ENCODE measurements at places on chromosomes 1 and 21.

DNA sequence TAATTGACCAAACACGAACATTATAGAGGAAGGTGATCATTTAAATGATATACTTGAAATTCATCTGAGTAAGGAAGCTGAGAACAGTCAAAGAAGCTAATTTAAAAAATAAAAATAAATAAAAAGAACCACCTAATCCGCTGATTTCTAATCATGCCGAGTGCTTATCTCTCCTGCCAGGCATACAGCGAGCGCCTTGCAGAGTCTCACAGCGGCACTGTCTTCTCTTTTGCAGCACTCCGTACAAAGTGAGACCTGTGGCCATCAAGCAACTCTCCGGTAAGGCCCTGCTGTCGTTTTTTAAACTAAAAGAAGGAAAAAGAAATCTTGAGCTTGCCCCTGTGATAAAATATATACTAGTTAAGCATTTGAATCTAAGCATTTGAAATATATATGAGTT, 45.3 kb downstream of the PDE9A start:
- no peak for DNase-seq

- no peak for DNase-seq
These were observed 134.0 kb upstream of the ETS2 start for GRCh38 chr21:38671773-38672172.

GRCh38 chr1:174156437-174156836, 2.9 kb upstream of the RABGAP1L start:
- DNase-seq: no peak

DNA sequence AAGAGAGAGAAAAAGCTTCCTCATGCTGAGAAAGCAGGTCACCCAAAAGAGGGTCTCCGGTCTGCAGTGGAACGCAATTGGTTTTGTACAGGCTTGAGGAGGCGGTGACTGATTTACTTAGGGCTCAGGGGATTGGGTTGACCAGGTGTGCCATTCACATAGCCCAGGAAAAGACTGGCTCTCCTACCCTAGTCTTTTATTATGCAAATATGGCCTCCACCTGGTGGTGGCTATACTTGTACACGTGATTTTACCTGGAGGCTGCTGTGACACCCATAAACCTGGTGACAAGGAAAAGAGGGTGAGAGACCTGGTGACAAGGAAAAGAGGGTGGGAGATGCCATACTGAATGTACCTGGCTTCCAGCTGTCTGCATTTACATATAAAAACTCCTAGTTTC, 49.9 kb downstream of the DNTTIP2 start:
- DNase-seq: no peak

GRCh38 chr1:12272770-12273169, 42.9 kb downstream of the VPS13D start:
- peak; percentile 13 for DNase-seq

GRCh38 chr1:153527023-153527682, 8.6 kb downstream of the S100A6 start:
- no peak for DNase-seq

DNA sequence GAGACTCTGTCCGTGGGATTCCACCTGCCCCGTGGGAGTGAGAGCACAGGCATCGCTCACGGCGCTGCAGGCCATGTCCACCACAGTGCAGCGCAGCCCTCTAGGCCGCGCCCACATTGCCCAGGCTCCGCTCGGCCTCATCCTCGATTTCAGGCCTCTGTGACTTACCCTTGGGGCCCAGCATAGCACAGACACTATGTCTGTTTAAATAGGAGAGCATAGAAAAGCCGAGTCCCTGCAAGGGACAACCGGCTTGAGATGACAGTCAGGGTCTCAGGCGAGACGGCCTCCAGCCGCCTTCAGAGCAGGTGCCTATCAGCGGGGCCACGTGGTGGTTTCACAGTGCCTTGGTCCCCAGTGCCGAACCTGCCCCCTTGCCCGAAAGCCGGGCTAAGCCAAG, 56.9 kb upstream of the POFUT2 start:
- DNase-seq: no peak

GRCh38 chr1:22123901-22124404, 18.9 kb downstream of the WNT4 start:
- no peak for DNase-seq

GRCh38 chr21:34004013-34004938, 69.1 kb upstream of the MRPS6 start:
- DNase-seq: no peak

DNA sequence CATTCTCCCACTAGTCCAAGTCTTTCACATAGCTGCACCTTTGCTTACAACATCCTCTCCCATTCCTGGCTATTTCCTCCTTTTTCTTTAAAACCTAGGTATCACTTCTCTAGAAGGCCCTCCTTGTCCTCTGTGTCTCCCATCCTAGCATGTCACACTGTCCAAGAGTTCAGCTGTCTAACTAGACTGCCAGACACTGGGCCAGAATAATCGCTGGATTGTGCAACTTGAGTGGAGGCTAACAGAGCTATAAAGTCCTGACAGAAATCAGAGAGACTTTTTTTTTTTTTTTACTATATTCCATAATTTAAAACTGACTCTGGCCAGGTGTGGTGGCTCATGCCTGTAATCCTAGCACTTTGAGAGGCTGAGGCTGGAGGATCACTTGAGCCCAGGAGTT, 4.2 kb upstream of the ANGPTL7 start:
- no peak for DNase-seq

- DNase-seq: no peak
These were observed 6.1 kb upstream of the SAMD11 start for GRCh38 chr1:917466-918091.

- DNase-seq: no peak
These were observed 15.6 kb downstream of the PLXNA2 start for GRCh38 chr1:208228550-208228949.

- DNase-seq: no peak
These were observed 58.7 kb upstream of the LRRN2 start for GRCh38 chr1:204744107-204744779.

DNA sequence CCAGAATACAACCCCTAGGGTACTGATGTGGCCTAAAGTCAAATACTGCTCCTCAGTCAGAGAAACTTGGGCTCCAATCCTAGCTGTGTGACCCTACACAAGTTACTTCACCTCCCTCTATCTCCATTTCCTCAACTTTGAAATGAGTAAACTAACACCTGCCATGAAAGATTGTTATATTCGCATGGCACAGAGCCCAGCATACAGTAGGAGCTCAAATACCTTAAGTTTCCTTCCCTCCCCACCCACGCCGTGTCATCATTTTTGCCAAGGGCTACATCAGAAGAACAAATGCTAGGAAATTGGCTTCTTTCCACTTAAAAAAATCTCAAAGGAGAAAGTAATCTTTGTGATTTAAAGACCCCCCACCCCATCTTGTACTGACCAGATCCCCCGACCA, 22.2 kb upstream of the ZNF362 start:
- DNase-seq: no peak

DNA sequence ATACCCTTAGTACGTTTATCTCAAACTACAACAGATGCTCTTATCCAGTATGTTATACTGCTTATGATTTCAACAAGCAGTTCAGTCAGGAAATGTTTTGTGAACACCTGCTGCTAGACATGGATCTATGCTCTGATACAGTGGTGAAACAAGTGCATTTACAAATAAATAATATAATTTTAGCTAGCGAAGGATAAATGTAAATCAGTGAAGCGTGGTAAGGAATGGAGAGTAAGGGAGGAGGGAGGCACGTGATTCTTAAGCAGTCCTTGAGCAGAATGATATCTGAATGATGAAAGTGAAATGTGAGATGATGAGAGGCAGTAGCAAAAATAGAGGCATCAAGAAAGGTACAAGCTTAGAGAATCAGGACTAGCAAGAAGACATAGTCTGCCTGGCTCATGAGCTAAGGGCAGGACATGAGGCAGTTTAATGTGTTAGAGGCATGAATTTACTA, 6.3 kb downstream of the TSNAX start:
- peak; percentile 20 for DNase-seq

DNA sequence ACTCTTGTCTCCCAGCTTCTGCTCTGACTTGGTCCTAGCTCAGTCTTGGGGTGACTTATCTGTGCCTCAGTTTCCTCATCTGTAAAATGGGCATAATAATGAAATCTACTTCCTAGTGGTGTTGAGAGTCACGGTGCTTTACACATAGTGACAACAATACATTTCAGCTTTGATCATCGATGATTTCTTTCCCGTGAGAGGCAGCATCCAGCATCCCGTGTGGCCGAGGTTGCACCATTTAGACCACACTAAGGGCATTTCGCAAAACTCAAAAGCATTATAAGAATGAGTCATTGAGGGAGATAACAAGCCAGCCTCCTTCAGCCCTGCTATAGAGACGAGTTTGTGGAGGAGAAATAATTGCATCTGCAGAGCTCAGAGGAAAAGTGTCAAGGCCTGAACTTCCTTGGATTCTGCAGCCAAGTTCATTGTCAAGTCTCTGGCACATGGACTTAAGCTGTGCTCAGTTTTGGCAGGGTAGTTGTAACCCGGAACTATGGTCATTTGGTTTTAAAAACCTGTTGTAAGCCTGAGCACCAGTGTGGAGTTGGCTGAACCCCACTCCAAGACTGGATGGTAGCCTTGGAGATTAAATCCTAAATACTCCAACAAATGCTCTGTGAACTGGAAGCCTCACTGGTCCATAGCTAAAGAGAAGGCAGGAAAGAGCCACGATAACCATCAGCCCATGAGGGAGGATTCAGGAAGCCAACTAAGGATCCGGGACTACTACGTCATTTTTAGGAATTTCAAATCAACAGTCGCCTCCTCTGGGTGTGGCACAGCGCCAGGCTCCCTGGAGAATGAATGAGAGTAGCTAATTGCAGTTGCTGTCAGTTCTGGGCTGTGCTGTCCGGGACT, 64.2 kb downstream of the TCP10L start:
- DNase-seq: peak; percentile 1
